ENCODE measurements at places on chromosomes 11 and 22.

GRCh38 chr11:131696690-131697089 is 326.3 kb downstream of the NTM start:
- DNase-seq, result no peak

DNA sequence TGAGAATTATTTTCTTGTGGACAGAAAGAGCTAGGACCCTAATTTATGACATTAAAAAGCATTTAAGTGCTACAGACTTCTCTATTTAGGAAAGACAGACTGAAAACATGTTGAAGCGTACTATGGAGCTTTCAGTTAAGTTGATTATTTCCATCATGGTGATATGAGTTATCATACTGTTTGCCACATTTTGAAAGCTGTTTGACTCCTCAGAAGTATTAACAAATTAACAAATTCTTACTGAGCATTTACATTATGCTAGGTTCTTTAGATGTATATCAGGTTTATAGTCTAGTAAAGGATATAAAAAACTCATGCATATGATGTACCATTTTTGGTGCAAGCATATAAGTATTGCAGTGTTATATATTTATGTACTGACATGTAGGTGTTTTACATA is 50.1 kb downstream of the ARHGEF12 start:
- no peak for DNase-seq

DNA sequence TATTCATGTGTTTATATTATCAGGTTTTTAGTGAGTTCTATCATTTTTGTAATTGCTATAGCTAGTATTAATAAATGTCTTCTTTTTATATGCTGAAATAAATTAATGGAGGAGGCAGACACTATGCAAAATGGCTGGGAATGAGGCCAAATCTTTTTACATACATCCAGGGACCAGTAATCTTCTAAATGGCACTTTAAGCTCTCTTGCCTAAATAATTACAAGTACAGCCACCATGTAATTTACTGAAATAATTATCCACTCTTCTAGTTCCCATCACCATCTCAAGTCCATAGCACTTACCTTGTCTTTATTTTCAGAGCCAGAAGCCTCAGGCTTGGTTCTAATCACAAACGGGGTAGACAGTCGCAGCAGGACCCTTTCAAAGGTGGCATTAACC is 79.1 kb downstream of the GUCY1A2 start:
- DNase-seq, result no peak

DNA sequence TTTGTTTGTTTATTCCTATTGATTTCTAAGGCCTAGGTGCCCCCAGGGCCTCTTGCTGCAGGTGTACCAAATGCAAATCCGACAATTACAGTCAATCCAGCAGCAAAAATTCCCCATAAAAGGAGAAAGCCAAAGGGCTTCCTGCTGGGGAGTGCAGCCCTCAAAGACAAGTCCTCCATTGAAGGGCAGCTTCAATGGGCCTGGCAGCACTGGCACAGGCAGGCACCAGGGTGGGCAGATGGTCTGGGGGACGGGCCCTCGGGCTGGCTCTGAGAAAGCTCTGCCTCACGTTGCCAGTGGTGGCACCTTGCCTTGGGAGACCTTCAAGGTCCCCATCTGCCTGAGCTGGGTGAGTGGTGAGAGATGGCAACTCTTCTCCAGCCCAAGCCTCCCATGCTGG is 128.0 kb downstream of the DSCAML1 start:
- no peak for DNase-seq

Measured in CD4-positive, alpha-beta T cell treated with Interleukin-4 for 4 hours (primary cell).